Activated T-cell treated with anti-CD3 and anti-CD28 coated beads, Interleukin-2, amount 50 U/mL, for 1 hour (primary cell): ENCODE measurements at places on chromosomes 1 and 21.

DNA sequence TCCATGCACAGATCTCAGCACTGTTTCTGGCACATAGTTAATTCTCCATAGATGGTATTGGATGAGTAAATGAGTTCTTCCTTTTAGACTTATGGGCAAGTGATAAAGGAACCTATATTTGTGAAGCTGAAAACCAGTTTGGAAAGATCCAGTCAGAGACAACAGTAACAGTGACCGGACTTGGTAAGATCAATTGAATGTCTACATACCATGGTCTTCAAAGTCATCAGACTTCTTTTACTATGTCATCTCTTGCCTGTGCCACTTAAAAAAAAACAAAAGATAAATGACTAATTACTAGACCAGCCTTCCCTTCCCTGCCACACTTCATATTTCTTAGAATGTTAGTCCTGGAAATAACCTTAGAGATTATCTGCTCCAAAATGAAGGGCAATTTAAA is 246.7 kb downstream of the HMCN1 start:
- no peak for DNase-seq

DNA sequence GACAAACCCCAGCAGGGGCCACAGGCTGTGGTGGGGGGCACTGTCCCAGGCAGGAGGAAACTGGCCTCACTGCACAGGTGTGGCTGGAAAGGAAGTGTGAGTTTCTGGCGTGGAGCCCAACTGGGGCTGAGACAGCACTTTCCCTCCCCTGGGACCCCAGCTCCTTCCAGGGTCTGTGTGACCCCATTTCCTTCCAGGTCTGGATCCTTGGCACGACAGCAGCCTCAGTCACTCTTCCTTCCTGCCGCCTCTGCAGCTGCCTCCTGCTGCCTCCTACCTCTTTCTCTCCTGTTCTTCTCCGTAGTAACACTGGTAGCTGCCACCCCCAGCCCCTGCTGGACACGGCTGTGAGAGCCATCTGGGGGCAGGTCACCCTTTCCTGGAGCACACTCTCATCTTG is 88.0 kb downstream of the SIK1 start:
- no peak for DNase-seq

- DNase-seq, result no peak
These were observed 1.8 kb downstream of the PLPP3 start for GRCh38 chr1:56577406-56578137.

- no peak for DNase-seq
These were observed 177.1 kb downstream of the GABPA start for GRCh38 chr21:25911730-25912401.

GRCh38 chr1:226511296-226511695 is 37.3 kb upstream of the STUM start:
- no peak for DNase-seq

- no peak for DNase-seq
These were observed 95.0 kb downstream of the RAVER2 start for GRCh38 chr1:64839732-64840405.

GRCh38 chr1:40848530-40849189 is 13.5 kb downstream of the CITED4 start:
- DNase-seq, result no peak

DNA sequence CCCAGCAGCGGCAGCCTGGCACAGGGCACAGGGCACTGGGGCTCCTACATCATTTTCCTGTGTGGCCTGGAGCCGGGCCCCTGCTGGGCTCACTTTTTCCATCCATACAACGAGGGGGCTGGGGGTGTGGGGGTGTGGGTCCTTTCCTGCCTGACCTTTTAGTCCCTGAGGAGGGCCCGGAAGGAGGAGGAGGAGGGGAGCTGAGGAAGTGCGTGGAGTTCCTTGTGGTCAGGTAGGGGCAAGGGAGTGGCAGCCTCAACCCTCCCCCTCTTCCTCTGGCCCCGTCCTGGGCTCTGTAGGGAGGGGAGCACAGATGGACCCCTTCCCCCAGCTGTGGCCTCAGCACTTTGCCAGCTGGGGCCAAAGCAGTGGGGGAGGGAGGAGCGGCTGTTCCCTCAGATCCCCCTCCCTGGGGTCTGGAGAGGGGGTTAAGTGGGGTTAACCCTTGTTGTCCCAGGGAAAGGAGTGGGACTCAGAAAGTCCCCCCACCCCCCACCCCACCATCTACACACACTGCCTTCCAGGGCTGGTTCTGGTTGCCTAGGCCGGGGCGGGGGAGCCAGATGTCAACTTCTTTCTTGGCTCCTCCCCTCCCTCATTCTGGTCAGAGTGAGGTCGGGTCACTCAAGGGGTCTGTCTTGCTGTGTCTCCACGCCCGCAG is 5.7 kb downstream of the NTRK1 start:
- no peak for DNase-seq

DNA sequence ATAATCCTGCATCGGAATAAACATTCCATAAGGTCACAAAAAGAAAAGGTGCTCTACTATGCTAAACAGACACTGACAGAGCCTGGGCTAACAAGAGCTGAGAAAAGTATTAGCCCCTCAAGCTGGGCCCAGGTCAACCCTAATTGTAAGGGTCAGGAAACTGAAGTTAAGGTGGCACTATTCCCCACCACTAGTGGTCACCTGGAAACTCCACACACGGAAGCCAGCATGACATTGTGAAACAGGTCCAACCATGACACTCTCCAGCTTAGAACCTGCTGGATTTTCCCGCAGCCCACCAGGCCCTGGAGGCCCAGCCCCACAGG is 1.2 kb downstream of the PTTG1IP start:
- DNase-seq, result no peak

GRCh38 chr1:993379-993995 is 6.4 kb downstream of the HES4 start:
- no peak for DNase-seq

GRCh38 chr1:15680561-15681348 is 3.4 kb upstream of the PLEKHM2 start:
- no peak for DNase-seq

DNA sequence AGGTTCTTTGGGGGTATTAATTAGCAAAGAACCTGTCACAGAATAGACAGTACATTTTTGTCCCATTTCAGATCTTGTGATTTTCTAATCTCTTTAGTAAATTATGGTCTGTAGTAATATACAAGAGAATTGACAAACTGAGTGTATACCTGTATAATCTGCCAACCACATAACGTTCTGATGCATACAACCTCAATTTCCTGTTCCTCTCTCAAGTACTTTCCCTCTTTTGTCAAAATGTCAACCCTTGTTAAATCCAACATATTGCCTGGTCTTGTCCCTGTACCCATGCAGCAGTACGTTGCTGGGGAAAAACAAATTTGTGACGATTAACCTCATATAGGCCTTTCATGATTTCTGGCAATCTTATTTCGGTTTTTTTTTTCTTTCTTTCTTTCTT is 1.1 kb downstream of the ARV1 start:
- DNase-seq, result no peak

GRCh38 chr1:32178380-32179192 is 889 bp upstream of the TXLNA start:
- no peak for DNase-seq

- no peak for DNase-seq
These were observed 100.0 kb upstream of the ADAR start for GRCh38 chr1:154707901-154708463.

DNA sequence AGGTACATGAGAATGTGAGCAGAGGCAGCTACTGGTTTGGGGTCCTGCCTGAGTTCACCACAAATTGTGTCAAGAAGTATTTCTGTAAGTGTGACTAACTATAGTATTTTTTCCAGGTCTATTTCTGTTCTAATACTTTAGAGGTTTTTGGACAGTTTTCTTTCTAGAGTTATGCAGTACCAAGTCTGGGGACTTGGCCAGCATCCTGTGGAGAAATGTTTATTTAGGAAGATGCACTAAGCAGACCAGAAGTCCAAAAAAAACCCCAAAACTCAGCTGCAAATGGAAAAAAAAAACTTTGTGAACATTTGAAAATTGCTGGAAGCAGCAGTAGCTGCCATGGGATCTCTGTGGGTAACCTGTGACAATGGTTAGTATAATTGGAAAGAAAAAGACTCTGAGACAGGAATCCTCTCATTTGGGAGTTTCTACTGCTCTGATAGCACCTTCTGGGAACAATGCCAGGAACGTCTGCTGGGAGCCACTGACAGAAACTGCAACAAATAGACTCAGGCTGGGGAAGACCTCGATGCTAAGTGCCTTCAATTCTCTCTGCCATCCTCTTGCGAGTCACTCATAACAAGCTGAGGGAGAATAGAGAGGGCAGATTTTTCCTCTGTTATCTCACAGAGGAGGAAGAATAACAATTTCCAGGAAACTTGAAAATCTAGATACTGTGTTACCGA is 37.6 kb downstream of the OR10R2 start:
- no peak for DNase-seq

DNA sequence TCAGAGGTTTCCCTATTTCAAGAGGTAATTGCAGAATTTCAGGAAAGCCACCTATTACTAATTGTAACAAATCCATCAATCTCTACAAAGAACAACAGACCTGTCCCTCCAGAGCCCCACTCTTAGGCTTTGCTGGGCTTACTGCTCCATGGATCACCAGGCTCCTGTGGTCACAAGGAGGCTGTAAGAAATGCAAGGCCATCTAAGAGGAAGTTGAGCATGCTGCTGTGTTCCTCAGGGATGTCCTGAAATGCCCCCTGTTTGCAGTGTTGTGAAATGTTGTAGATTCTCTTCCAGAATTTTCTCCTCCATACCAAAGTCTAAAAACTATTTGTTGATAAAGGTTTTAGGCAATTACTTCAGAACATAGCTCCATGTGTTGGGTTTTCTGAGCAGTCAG is 24.4 kb upstream of the DUSP23 start:
- no peak for DNase-seq

- DNase-seq, result no peak
These were observed at the start of gene SLC26A9 for GRCh38 chr1:205943245-205943644. SLC26A9 (minus strand) TSS chr1:205943456; CDS start chr1:205935820, 7,636 bp downstream.

- no peak for DNase-seq
These were observed 59.7 kb downstream of the LMO4 start for GRCh38 chr1:87388411-87388810.

DNA sequence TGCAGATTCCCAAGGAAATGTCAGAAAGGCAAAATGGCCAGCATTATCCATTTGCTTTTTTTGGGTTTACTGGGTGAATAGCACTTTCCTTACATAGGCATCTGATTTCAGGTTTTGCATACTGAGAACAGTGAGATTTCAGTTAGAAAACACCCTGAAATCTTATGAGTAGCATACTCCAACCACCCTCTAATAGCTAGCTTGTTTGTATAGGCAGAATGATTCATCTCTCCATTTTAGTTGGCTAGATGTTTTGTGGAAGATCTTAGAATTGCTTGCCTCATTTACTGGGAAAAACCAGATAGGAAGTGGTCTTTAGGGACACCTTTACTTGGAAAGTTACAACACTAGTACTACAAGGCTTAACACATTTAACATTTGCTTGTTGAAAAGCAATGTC is 10.4 kb downstream of the KYAT3 start:
- no peak for DNase-seq

- DNase-seq, result no peak
These were observed 1211.9 kb downstream of the MRPL39 start for GRCh38 chr21:24395320-24395923.

DNA sequence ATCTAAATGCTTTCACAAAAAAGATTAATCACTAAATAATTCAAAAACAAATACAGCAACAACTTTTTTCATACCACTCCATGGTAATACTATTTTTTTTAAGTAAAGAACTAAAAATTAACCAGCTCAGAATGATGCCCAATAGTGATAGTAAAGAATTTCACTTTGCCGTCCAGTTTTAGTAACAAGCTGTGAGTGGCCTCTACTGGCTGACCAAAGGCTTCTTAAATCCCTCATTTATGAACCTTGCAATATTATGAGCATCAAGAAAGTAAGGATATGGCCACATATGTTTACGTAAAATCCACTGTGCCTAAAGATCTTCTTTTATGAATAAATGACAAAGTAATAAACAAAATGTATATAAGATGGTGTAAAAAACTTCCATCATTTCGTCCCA is 108.6 kb downstream of the GPATCH2 start:
- DNase-seq, result no peak

DNA sequence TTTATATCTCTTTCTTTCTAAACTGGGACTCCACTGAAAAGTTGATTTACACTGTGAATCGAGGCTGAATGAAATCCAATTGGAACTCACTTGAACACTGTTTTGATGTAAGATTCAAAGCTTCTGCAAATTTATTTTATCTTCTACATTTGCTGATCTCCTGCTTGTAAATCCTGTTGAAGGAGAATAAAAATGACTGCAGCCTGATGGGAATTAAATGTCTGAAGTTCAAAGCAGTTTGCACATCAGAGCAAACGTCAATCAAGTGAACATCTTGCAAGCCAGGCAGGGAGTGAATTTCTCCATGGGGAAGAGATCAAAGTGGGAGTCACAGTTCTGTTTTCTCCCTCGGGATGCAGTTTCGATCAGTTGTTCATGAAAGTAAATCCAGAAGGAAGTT is 127.2 kb downstream of the CACHD1 start:
- no peak for DNase-seq

DNA sequence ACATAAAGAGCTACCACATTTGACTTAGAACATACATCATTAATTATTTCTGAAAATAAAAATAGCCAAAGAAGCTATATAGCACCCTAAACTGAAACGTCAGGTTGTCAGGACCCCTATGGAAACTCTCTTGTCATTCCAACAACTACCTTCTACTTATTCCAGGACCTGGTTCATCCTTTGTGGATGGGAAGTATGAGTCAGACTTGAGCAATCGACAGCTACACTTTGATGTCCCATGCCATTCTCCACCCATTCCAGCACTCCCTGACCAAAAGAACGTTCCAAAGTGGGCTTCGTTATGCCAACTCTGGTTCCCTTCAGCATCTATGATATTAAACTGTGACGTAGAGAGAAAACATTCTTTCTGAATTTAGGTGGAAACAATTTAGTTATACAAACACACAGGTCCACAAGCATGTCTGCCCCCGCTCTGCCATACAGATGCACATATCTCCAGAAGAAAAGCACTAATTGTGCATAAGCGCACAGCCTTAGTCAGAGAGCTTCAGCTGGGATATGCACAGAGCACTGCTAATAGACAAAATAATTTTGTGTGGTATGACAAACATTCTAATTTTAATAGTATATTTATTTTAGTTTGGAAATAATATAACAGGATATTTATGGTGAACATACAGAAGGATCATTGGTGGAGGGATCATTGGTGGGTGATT is 723.1 kb upstream of the B3GALT2 start:
- no peak for DNase-seq

DNA sequence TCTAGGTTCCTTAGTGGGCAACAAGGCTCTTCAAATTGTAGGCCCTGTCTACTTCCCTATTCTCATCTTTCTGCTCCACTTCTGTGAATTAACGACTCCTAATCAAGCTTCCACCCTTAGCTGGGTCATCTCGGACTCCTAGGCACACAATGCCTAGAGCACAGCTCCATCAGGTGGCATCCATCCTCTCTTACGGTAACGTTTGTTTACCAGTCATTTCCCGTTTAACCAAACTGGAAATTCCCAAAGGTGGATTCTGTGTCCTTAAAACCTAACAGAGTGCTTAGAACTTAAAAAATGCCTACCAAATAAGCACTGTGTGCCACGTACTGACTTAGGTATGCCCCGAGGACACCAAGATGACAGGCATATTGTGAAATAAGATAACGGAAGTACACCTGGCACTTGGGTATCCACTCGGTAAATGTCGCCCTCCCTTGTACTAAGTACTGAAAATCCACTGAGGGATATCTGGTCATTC is 1.5 kb downstream of the PARP1 start:
- no peak for DNase-seq
